ENCODE measurements at places on chromosomes 1 and 21. TPM values are rescaled to one million over a fixed set of nuclear protein-coding genes. Genes with fewer than 3 reads are reported as not detected.

The ARHGAP29 gene
- total RNA-seq, result 20.2 TPM

The PAQR6 gene
- 3.8 TPM for total RNA-seq

The SYCP1 gene
- total RNA-seq, result not detected

The KRTAP19-1 gene
- not detected for total RNA-seq

The AQP10 gene
- total RNA-seq, result not detected

The DNAI4 gene
- 0.74 TPM for total RNA-seq

The CFHR5 gene
- not detected for total RNA-seq

The HCN3 gene
- total RNA-seq, result 5.4 TPM

The SRM gene
- total RNA-seq, result 140 TPM

The TNNT2 gene
- not detected for total RNA-seq

The KRTAP13-1 gene
- not detected for total RNA-seq

The DNAH14 gene
- 16.3 TPM for total RNA-seq

The CASP9 gene
- total RNA-seq, result 6.3 TPM

The ARMH1 gene
- total RNA-seq, result 0.54 TPM

Data from A549 treated with DMSO at 1 μM for 4 hours (cell line).